NCI-H2171 treated with DMSO at 0.1 percent for 48 hours (cell line): ENCODE measurements at places on chromosomes 5 and 9.

- no peak for DNase-seq
These were observed 138.2 kb upstream of the RFX3 start for GRCh38 chr9:3664044-3664443.

DNA sequence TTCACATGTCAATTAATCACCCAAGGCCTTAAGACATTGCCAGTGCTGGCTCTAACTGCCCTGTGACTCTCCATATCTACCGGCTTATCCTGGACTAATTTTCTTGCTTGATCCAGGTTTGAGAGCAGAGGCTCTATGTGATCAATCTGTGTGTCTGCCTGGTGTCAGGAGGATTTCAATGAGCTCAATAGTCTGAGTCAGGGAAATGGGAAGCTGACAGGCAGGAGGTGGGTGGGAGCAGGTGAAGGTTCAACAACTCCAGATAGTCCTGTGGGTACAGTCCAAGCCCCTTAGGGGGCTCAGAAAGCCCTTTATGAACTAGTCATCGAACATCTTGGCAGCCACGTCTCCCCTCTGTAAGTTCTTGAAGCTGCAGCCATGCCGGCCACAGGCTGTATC, 72.2 kb downstream of the SHB start:
- no peak for DNase-seq

DNA sequence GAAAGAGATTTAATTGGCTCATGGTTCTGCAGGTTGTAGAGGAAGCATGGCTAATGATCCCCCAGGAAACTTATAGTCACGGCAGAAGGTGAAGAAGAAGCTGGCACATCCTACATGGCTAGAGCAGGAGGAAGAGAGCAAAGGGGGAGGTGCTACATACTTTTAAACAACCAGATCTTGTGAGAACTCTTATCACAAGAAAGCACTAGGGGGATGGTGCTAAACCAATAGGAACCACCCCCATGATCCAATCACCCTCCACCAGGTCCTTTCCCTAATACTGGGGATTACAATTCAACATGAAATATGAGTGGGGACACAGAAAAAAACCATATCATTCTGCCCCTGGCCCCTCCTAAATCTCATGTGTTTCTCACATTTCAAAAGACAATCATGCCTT, 147.2 kb upstream of the EPB41L4A start:
- DNase-seq: no peak

DNA sequence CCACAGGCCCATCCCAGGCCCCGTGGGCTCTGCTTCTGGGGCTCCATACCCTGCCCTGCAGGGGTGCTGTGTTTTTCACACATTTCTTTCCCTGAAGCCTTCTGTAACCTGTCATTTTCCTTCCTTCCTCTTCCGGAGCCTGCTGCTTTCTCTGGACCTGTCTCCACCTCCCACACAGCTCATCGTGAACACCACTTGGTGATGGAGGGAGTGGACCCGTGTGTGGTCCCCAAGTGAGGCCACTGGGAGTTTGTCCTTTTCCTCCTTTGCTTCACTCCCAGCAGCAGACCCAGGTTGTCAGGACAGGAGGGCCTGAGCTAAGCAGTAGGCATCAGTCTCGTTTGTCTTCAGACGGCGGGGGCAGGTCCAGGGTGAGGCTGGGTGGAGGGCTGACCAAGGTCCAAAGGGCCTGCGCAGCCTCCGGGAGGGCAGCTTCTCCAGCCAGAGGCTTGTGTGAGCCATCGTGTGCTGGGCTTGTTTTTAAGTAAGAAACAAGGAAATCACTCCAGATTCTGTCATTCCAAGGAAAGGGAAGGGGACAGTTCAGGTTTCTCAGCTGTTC, 5.8 kb upstream of the POMT1 start:
- no peak for DNase-seq

DNA sequence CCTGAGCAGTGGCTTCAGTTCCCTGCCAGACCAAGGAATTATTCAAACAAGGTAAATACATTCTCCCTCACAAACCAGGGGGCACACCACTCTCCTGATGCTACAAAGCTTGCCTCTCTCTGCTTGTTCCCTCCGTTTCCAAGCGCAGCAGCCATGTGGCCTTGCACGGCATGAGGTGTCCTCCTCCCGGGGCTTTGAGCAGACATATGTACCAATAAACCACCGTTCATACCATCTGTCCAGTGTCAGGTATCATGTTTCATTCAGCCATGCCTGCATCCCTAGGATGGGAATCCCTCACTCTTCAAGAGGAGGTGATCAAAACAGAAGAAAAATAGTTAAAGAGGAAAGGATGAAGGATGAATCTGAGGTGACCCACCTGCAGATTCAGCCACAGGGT, 282.7 kb downstream of the ENC1 start:
- DNase-seq: peak; percentile 71
